ENCODE measurements at places on chromosomes 16 and 17.

- no peak for DNase-seq
These were observed 2.1 kb downstream of the CPD start for GRCh38 chr17:30380643-30381339.

GRCh38 chr17:34885076-34885475, 76.2 kb downstream of the CCT6B start:
- DNase-seq: no peak

DNA sequence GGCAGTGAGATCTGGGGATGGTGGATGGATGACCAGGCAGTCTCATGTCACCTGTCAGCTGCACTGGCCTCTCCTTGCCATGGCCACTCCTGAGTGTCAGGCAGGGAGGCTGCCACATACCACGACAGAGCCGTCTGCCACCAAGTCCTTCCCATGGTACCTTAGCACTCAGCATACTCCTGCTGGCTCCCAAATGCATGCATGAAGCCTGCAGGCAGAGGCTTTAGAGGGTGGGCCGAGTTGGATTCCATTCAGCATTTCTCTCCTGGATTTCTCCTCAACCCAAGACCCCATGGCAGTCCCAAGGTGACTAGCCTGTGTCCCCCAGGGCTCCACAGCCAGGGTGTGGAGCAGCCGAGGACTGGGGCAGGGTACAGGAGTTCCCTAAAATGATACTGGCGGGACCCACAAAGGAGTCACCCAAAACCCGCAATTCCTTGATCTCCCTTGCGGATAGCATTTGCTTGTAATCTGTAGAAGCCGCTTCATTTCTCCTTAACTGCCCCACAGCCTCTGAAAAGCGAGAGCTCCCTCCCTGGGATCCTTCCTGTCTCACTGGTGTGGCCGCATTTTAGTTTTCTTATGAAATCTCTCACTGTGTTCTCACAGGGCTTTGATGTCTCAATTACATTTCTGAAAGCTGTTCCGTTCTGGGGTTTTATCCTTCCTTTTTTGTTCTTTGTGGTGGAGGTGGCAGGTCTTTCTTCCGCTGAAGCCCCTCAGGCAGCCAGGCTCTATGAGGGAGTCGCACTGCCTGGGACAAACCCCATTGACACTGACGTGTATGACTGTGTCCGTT, 141.4 kb downstream of the SOCS1 start:
- DNase-seq: no peak

GRCh38 chr17:77869665-77870132, 88.8 kb upstream of the TNRC6C start:
- DNase-seq: no peak

DNA sequence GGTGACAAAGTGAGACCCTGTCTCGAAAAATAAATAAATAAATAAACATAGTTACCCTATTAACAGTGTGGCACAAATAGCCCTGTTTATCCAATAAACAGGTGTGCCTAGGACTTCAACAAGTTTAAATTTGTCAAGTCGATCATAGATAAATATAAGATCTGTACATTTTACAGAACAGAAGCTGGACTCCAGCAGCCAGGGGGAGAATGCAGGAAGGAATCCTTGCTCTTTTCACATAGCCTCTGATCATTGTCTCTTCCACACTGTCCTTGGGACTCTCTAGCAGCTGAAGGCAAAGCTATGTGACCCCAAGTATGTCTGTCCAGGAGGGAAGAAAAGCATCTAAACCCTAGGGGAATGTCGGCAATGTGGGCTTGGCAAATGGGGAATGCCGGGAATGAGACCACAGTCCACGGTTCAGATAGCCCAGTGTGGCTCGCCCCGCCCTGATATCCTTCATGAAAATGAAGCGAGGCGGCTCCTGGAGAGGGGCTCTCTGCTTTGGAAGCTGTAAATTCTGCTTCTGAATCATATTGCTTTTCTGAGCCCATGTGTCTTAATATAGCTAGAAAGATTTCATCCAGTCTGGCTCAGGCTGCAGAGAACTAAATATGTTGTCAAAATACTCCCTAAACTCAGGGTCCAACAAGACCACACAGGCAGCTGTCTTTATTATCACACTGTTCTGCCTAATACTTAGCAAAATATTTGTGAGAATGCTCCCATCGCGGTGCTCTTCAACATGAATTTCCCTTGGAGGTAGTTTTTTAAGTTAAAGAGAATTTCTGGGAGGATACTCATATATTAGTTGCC, 24.9 kb upstream of the GRB2 start:
- DNase-seq: no peak
